ENCODE measurements at places on chromosomes 11 and 22.

DNA sequence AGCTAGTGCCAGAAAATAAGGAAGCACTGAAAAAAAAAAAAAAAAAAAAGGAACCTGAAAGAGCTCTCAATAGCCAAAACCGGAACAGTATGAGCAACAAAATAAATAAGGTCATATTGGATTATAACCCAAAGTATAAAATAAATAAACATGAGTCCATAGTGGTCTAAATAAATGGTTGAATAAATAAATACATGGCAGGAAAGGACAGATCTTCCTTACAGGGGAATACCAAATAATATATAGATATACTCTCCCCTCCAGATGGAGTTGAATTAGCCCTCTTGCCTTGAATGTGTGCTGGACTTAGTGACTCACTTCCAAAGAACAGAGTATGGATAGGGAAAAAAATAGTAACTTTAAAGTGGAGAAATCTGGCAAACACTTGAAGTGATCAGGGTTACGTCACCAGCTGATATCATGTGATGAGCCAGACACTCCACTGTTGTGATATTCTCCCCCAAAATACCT lies 14.3 kb upstream of the ARRB1 start:
- no peak for DNase-seq

- no peak for DNase-seq
Measured at GRCh38 chr11:132864811-132865576, 667.3 kb downstream of the OPCML start.

DNA sequence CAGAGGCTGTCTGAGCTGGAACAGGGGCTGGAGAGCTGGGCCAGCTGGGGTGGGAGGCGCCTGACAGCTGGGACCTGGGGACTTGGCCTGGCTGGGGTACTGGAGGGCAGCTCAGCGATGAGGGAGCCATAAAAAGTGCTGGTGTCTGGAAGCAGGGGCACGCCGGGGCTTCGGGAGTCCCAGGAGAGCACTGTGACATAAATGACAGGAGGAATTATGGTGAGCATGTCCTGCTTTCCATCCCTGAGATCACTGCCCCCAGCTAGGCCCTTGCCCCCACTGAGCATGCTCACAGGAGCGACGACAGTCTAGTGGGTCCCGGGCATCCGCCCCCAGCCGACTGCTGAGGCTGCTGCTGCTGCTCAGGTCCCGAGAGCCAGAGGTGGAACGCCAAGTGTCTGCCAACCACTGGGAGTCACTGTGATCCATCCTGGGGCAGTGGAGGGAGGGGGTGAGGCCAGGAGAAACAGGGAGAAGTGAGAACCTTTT lies 6.2 kb downstream of the ROBO4 start:
- DNase-seq, result no peak

- DNase-seq, result no peak
Measured at GRCh38 chr11:125345421-125346178, 150.5 kb downstream of the FEZ1 start.
